Stimulated activated CD8-positive, alpha-beta memory T cell treated with anti-CD3 and anti-CD28 coated beads, Interleukin-7, amount 100 ng/mL, for 4 hours (primary cell): ENCODE measurements at places on chromosomes 4 and X.

DNA sequence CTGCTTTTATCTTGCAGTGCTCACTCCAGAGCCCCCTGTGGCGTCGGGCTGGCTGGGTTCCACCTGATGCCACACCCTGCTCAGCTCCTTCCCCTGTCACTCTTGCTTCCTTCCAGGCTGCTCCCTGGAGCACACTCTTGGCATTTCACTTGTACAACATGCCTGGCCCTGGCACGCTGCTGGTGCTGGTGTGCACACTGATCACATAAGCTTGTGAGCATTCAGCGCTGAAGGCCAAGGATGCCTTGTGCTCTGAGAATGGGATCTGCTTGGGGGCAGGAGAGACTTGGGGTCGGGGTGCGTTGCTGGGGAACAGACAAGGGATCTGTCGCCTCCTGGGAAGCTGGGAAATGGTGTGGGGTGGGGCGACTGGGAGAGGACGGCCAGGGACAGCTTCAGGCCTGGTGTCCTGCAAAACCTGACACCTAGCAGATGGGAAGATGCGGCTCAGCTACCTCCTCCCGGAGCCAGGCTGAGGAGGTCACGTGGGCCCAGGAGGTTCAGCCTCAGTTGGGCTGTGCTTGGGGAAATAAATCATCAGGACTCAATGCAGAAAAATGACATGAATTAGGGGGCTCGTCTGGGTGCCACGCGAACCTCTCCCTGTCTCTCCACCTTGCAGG is 108.5 kb downstream of the PHKA2 start:
- no peak for DNase-seq

GRCh38 chr4:108359130-108359985 is 190.6 kb upstream of the LEF1 start:
- DNase-seq: no peak

- no peak for DNase-seq
These were observed 75.7 kb downstream of the RNF150 start for GRCh38 chr4:141057582-141057981.

DNA sequence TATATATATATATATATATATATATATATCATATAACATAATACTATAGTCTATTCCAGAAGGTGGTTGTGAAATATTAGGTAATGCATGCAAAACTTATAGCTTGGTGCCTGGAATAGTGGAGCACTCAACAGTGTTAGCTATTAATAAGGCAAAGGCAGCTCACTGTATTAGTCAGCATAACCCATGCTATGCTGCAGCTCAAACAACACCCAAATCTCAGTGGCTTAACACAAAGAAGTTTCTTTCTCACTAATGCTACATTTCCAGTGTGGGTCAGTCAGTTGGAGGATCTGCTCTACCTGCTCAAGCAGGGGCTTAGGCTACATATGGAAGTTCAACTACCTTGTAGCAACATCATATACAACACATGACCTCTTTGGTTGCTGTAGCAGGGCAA is 5.2 kb upstream of the RPGR start:
- DNase-seq: no peak

DNA sequence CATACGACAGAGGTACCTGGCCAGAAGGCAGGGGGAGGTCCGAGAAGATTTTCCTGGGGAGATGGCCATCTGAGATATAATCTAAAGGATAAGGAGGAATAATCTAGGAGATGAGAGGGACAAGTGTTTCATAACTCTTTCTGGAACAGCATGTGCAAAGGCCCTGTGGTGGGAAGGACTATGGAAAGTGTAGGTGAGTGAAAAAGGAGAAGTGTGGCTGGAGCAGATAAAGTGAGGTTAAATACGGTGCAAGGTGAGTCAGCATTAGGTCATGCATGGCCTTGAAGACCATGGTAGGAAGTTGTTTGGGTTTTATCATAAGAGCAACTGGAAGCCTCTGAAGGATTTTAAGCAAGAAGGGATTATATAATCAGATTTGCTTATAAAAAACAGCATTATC is 34.6 kb upstream of the MTM1 start:
- no peak for DNase-seq

GRCh38 chr4:145277011-145277410 is 96.6 kb upstream of the OTUD4 start:
- no peak for DNase-seq

DNA sequence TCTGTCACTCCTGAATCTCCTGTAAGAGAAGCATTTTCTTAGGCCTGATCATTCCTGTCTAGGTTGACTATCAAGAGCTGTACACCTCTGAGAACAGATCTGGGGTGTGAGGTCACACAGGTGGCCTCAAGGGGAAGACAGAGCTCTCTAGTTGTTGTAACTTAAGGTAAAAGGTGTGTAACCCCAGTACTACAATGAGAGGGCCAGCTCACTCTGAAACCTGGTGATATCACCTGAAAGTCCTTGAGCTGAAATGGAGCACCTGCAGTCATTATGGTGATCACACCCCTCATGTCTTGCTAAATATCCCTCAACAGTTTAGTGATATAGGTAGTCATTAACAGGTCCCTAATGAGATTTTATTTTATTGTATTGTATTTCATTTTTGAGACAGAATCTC is 8.8 kb upstream of the FAM9C start:
- no peak for DNase-seq

DNA sequence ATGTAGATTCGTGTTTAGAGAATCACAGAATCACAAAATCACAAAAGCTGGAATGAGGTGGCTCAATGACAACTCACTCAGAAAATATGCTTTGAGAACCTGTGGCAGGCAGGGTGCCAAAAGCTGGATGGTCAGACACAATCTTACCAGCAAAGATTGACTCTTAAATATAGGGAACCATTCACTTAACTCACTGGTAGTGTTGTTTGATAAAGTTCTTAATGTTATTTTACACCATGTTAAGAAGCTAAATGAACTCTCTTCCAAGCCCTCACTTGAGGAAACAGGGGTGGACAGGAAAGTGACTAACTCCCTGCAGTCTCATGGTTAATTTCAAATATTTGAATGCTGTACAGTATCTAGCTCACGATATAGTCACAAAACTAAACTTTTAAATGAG is 5.7 kb upstream of the SCOC start:
- no peak for DNase-seq

- no peak for DNase-seq
These were observed 5.0 kb downstream of the PITX2 start for GRCh38 chr4:110617646-110618580.

DNA sequence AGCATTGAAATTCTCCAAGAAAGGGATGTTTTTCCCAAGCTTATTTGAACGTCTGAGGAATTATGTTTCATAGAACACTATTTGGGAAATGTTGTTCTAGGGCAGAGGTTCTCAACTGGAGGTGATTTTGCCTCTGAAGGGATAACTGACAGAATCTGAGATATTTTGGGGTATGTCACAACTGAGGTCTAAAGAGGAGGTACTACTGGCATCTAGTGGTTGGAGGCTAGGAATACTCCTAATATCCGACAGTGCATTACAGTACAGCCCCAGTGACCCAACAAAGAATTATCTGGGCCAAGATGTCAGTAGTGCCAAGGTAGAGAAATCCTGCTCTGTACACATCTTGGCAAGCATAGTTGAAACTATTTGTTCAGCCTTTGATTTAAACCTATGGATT is 6.4 kb downstream of the HSPA4L start:
- DNase-seq: no peak

- DNase-seq: no peak
These were observed 49.8 kb upstream of the C1QTNF7 start for GRCh38 chr4:15378062-15378461.

GRCh38 chrX:124975456-124975855 is 344.2 kb upstream of the TEX13C start:
- DNase-seq: no peak

DNA sequence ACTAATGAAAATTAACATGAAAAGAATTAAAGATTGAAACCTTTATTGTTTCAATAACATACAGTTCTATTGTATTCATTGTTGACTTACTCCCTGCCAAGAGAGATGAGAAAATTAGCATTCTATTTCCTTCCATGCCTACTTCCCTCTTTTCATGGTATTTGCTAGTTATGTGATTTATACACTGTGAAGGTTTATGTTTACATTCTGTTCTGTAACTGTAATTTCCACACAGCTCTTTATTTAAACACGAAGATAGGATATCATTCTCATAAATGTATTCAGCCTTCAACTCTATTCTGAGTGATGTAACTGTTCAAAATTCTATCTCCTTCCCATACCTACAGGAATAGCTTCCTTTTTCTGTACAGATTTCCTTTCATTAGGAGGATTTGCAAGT is 6.6 kb downstream of the CCDC110 start:
- no peak for DNase-seq

GRCh38 chr4:56892691-56893090 is 15.0 kb upstream of the REST start:
- DNase-seq: no peak

DNA sequence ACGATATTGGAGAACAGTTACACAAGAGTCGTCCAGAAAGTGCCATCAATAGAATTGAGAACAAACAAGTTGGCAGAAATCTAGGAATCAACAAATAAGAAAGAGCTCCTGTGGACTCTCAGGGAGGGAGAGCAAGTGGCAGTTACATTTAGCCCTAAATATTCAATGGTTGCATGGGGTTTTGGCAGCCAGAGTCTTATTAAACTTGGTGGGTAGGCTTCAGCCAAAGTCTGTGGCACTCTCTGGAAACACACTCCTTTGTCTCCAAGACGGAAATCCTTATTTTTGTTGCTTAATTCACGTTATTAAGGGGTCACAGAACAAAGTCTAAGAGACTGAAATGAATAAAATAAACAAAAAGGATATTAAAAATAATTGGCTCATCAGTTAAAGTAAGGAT is 742.2 kb upstream of the ATOH1 start:
- DNase-seq: no peak

- DNase-seq: no peak
These were observed 312.2 kb downstream of the FAT4 start for GRCh38 chr4:125626946-125627345.

GRCh38 chr4:13541176-13541604 is 3.1 kb downstream of the NKX3-2 start:
- DNase-seq: no peak

- no peak for DNase-seq
These were observed 29.0 kb downstream of the HMX1 start for GRCh38 chr4:8842614-8843013.

DNA sequence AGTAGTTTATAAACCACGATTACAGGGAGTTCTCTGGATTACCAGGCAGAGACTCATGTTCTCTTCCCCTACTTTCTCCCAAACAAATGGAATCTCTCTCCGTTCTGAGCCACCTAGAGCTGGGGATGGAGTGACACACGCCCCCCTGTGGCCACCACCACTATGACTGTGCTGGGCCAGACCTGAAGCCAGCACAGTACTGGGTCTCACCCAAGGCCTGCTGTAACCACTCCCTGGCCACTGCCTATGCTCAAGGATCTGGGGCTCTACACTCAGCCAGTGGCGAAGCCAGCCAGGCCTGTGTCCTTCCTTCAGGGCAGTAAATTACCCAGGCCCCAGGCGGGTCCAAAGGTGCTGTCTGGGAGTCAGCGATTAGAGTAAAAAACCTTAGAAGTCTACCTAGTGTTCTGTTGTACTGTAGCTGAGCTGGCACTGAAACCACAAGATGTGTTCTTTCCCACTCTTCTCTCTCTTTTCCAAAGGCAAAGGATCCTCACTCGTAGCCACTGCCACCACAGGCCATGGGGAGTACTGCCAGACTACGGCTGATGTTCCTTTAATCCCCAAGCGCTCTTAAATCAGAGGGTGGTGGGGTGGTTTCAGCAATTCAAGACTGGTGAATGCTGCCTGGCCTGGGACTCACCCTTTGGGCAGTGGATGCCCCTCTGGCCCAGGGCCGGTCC is 412.2 kb upstream of the ARX start:
- DNase-seq: no peak

GRCh38 chr4:106430797-106431196 is 62.2 kb upstream of the GIMD1 start:
- DNase-seq: no peak

DNA sequence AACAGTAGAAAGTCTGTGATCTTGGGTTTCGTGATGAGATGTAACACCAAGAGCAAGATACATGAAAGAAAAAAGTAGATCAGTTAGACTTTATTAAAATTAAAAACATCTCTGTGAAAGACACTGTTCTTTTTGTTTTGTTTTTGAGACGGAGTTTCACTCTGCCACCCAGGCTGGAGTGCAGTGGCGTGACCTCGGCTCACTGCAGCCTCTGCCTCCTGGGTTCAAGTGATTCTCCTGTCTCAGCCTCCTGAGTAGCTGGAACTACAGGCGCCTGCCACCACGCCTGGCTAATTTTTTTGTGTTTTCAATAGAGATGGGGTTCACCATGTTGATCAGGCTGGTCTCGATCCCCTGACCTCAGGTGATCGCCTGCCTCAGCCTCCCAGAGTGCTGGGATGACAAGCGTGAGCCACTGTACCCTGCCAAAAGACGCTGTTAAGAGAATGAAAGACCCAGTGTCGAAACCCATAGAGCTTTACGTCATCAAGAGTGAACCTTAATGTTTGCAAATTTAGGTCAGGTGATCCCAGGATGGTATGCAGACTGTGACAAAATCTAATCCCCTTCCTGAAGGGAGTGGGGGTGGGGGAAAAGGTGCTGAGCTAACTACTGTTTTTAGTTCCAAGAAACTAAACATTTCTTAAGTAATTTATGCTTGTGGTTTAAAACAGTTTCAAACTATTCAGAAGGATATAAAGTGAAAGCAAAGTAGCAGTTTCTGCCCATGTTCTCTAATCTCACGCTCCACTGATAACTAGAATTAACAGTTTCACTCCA is 8.0 kb downstream of the OFD1 start:
- no peak for DNase-seq

DNA sequence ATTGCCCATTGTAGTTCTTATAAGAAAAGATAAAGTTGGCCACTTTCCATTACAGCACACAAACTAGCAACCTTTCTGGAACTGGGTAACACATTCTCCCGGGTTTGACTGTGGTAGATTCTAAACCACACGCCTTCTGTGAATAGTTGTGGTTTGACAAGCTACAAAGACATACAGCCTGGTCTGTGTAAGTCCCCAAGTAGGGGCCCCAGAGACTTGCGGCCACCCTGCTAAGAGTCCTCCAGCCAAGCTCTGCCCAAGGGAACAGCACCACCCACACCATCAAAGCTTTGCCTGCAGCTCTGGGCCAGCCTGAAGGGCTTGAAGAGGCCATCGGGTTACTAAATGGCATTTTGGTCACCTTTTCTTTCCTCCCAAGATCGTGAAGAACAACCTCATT is 203.4 kb downstream of the MAML3 start:
- DNase-seq: no peak

GRCh38 chr4:123848606-123849005 is 452.0 kb downstream of the SPRY1 start:
- no peak for DNase-seq

GRCh38 chr4:148618856-148619255 is 176.6 kb upstream of the NR3C2 start:
- no peak for DNase-seq

- no peak for DNase-seq
These were observed 84.2 kb downstream of the GPR143 start for GRCh38 chrX:9681422-9681821.

DNA sequence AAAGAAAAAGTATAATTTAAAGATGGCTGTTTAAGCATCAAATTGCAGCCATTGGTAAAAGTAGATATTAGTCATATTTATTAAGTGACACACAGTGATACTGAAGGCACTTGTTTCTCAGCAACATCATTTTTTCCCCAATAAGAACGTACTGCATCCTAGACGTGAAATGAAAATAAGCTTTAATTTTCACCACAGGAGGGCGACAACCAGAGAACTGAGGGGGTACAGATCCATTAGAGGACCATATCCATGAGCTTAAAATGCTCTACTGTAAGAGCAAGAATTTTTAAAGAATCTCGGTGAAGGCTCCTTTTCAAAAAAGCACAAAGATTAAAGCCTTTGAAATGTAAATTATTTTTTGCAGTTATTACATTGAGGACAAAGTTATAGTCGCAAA is 33.4 kb downstream of the FRG1 start:
- DNase-seq: no peak

- no peak for DNase-seq
These were observed 50.3 kb downstream of the FTHL17 start for GRCh38 chrX:31021537-31021936.
